ENCODE measurements at places on chromosomes 12 and 14.
A peak's percentile ranks its signal among the peaks of the same experiment; 100 is the strongest.

DNA sequence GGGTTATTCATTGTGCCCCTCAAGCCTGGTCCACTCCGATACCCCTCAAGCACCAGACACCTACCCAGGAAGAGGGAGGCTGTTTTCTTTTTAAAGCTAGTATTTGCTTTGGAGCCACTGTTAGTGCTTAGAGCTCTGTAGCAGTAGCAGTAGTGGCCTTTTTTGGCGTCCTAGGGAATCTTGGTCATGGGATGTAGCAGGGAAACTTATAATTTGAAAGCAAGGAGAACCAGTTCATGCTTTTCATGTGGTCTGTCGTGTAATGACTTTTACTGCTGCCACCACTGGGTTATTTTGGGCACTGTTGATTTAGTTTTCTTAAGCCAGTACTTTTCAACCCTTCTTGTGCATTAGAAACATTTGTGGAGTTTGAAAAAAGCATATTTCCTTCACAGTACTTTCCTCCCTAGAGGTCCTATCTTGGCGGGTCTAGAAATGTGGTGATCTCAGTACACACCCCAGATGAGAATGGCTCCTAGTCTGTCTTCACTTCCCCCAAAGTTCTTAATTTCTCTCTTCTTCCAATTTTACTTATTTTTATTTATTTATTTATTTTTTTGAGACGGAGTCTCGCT lies 49.7 kb downstream of the MARK3 start:
- peak; percentile 53 for DNase-seq

GRCh38 chr12:19244312-19244711 lies 114.8 kb downstream of the PLEKHA5 start:
- DNase-seq, result no peak

- DNase-seq, result no peak
Measured at GRCh38 chr12:104314242-104314614, 10.7 kb downstream of the EID3 start.

- no peak for DNase-seq
Measured at GRCh38 chr12:98274430-98275130, 240.8 kb upstream of the TMPO start.

Measured in forelimb muscle (tissue), 1 donor.